Stimulated activated CD4-positive, alpha-beta T cell treated with anti-CD3 and anti-CD28 coated beads, Interleukin-4, amount 100 ng/mL, for 4 hours (primary cell): ENCODE measurements at places on chromosomes 7 and 10.

DNA sequence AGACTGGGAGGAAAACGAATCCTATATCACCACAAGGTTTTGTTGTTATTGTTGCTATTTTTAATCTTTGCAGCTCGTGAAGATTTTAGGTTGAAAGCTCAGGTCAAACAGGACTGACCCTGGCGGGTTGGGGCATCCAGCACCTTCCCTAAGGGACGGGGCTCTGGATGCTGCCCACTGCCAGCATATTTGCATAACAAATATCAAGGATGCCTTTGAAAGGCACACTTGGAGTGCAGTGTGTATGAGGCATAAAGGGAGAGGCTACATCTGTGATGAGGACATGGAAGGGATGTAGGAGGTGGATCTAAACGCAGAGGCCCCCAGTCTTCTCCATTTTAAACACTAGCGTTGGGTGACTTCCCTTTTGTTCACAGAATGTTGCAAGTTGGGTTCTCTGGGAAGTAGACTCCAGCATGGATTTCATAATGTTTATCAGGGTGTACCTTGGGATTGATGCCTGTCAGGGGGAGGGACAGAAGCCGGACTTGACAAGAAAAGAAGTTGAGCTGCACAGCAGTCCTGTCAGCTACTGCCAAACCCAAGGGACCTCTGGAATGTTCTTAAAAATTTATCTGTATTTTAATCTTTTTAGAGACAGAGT lies 181.1 kb upstream of the IMMP2L start:
- no peak for DNase-seq

GRCh38 chr7:138359870-138360559 lies 100.0 kb upstream of the TRIM24 start:
- no peak for DNase-seq

DNA sequence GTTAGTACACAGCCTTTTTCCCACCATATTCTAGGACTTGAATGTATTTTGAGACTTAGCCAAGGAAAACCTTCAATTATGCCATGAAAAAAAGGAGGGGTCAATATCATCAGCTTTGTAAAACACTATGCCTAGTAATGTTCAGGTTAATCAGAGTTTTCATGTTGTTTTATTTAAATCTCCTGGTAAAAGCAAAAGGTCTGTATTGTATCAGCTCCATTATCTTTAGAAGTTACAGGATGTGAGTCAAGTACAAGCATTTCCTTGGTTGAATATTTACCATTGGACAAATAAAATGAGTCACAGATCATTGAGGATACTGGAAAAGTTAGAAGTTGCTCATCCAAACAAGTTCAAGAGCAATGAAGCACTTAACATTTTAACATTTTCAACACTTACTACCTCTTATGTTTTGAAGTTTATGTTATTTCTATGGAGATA lies 89.9 kb upstream of the CAPZA2 start:
- DNase-seq: no peak

DNA sequence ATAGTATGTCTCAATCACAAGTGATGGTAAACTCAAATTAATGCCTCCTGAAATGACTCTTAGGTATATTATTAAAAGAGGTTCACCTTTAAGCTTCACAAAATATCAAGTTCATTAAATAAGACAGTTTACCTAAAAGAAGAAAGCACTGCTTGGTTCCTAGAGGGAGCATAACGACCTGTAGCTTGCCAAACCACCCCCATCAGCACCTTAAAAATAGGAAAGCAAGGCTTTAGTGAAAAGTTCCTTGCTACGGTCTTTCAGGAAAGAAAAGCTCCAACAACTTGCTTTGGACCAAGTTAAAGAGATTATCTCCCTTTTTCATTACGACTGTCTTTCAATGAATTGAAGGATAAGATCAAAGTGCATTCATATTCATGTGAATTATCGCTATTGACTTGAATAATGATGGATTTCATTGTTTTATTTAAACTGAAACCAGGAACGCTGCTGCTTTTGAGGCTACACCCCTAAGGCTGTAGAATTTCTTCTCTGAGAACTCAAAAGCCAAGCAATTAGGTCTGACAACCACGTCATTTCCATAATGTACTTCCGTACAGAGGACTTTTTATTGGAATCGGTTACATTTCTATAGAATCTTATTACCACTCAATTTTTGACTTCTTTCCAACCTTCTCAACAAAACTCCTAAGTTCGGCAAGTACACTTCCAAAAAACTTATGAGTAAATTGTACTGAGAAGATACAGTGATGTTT lies 7.0 kb upstream of the SPAG6 start:
- DNase-seq: no peak

DNA sequence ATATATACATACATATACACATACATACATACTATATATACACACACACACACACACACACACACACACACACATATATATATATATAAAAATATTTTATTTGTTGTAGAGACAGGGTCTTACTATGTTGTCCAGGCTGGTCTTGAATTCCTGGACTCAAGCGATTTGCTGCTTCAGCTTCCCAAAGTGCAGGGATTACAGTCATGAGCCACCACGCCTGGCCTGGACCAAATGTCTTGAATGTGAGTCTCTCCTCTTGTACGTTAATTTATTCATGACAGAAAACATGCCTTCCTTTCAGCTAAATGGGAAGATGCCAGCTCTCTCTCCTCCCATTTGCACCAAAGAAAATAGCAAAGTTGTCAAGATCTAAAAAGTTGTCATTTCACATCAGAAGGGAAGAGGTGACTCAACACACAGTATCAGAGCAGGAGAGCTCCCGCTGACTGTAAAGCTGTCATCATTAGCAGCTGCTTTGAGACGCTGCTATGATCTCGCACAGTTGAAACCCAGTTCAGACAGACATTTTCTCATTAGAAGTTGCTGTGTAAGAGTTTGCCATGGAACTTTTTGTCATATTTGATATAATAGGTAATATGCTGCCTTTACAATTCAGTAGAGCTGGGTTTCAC lies 224.3 kb downstream of the SFMBT2 start:
- DNase-seq: peak; percentile 8

GRCh38 chr7:40009301-40009700 lies 59.2 kb downstream of the CDK13 start:
- DNase-seq: no peak

DNA sequence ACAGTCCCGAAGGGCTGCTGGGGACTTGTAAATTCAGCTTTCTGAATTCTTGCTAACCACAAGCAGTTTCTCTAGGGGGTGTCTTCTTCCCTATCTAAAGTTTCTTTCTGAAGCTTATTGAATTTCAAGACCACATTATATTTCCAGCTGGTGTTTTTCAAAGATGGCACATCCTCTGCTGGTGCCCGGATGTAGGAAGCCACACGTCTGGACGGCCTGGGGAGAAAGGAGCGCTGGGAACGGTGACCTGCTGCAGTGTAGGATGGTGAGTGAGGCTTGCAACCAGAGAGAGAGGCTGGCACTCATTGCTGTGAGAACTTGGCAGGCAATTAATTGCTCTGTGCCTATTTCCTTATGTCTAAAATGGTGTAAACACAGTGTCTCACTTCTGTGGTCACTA lies 776.4 kb downstream of the TYW1 start:
- no peak for DNase-seq

- DNase-seq: no peak
These were observed 128.6 kb downstream of the WDR37 start for GRCh38 chr10:1184541-1185430.

DNA sequence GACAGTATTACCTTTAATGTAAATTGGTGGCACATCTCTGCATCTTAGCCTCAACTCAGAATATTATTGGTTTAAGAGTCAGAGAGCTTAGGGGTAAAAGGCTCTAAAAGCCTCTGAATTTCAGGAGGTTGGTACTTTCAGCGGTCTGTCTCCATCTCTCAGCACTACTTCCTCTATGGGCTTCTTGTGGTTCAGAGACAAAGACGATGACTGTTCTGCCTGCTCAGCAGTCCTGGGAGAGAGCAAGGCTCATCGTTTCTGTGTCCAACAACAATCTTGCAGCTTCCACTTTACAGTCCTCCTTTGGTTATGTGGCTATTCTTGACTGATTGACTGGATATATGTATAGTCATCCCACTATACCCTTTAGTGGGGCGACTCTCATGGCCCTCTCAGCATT lies 394.7 kb downstream of the AUTS2 start:
- DNase-seq: no peak

DNA sequence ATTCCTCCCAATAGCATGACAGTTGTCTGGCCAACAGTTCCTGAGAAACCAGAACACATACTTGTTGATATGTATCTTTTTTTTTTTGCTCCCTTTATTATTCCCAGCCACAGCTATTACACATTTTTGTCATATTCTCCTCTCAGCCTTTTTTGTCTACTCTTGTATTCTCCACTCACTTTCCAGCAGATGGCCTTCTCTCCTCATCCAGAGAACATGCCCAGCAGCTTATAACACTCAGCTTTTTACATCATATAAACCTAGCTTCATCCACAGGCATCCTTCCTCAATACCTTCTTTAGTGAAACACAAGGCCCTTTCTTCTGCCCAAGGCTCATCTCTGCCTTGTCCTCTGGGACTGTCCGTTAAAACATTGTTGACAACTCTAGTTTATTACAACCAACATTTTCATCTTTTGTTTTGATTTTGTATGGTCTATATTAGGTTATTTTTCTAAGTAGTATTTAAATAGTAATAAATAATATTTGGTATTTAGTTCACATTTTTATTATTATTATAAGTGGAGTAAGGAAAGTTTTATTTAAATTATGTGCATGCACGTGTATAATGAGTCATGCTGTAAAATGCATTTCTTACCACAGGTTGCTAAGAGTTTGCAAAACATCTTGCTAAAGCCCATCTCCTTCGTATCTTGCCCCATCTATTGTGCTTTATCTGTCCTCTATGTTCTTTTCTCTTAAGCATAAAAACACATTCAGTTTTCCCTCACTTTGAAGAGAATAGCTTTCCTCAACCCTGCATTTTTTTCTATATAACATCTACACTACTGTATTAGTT lies 101.5 kb downstream of the ORC5 start:
- DNase-seq: no peak

- DNase-seq: no peak
These were observed 173.9 kb downstream of the ELFN1 start for GRCh38 chr7:1843921-1844335.

DNA sequence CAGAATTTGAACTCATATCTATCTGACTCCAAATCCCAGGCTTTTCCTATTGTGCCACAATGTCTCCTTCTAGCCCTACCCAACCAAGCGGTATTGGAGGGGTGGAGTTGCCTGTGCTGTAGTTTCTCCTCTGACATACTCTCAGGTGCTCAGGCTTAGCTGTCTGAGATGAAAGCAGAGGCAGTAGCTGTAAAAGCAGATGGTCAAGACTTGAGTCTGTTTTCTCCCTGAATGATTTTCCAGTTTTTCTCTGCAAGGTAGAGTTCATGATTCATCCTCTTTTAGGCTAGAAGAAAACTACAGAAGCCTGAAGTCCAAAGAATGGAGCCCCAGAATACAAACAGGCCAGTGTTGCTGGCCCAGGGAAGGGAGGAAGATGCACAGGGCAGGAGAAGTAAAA lies 130.0 kb downstream of the PDE1C start:
- no peak for DNase-seq

GRCh38 chr7:12757443-12757842 lies 70.0 kb downstream of the ARL4A start:
- no peak for DNase-seq

DNA sequence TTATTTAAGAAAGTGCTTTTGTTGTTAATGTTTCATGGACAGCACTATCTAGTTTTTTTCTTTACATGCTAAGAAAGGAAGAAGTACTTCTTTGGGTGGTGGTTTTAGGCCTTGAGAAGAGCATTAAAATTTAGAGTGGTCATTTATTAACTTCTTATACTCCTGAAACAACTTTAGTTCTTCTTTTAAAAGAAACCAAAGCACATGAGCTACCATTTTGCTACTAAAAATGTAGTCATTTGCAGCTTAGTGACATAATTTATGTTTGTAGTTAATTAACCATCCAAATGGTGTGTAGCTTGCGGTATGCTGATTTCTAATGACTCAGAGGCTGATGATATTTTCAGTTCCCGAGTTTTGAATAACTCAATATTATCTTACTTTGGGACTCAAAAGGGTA lies 207.5 kb downstream of the BBS9 start:
- DNase-seq: no peak

DNA sequence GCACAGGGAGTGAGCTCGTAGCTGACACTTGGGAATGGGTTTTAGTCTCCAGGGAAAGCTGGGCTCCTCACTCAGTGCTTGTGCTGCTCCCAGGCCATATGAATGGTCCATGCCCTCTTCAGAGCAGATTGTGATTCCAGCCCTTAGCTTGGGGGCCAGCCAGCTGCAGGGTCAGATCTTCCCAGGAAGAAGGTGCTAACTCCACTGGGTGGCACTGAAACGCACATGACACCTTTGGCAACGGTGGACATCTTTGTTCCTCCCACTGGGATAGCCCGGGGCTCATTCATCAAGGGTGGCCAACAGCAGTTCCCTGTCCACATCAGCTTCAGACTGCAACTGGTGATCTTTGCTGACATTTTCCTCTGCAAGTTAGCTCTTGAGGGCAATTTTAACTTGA lies 129.2 kb downstream of the DYNC2I1 start:
- no peak for DNase-seq

- DNase-seq: no peak
These were observed 65.7 kb downstream of the EXOC6 start for GRCh38 chr10:92913973-92914372.

DNA sequence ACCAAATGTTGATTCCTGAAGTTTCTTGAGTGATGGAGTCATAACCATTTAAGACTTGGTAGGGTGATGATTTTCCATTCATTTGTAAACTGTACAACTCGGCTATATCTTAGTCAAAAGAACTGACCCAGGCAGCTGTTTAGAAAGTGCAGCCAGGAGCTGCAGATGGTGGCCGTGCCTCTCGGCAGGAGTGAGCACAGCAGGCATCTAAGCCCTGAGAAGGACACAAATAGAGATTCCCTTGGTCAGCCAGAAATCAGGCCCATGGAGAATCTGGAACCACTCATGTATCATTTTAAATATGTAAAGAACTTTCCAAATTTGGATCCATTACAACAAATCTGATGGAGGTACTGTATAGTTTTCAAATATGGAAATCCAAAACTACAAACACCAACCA lies 177.0 kb upstream of the AKR1E2 start:
- no peak for DNase-seq

DNA sequence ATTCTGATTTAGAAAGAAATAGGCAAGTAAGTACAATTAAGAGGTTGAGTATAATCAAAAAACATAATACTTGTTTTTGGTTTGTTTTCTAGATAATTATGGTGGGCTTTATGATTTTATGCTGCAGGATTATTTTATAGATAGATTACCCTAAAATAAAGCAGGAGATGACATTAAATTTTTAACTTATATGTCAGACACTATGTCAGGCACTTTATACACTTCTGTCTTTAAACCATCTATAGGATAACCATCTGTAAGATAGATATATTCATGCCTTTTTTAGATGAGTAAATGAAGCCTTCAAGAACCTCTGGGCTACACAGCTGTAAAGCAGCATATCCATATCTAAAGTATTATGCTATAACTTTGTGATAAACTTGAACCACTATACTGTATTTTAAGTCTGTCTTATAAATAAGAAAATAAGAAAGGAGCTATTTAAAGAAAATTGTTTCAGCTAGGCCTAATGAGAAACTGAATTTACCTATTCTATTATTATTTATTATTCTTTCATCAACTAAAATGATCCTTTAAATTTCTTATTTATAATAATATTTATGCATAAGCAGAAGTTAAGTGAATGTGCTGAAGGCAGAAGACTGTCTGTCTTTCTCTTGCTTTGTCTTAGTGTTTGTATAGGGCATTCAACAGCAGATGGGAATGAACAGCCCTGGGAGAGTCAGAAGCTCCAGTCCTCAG lies 94.0 kb downstream of the CPED1 start:
- no peak for DNase-seq

GRCh38 chr10:42970451-42971250 lies 106.2 kb upstream of the RET start:
- no peak for DNase-seq
